Endothelial cell of umbilical vein (primary cell): ENCODE measurements at places on chromosomes 3 and 15. TPM values are rescaled to one million over a fixed set of nuclear protein-coding genes. Genes with fewer than 3 reads are reported as not detected.

- H3K4me1 ChIP-seq: peaks cover 2% of the 10 kb centered on the region
- peak; percentile 60 for DNase-seq
- H3K27me3 ChIP-seq: no peaks in the 10 kb centered on the region
Observed at GRCh38 chr15:90143166-90143655, 40.9 kb upstream of the IDH2 start.

DNA sequence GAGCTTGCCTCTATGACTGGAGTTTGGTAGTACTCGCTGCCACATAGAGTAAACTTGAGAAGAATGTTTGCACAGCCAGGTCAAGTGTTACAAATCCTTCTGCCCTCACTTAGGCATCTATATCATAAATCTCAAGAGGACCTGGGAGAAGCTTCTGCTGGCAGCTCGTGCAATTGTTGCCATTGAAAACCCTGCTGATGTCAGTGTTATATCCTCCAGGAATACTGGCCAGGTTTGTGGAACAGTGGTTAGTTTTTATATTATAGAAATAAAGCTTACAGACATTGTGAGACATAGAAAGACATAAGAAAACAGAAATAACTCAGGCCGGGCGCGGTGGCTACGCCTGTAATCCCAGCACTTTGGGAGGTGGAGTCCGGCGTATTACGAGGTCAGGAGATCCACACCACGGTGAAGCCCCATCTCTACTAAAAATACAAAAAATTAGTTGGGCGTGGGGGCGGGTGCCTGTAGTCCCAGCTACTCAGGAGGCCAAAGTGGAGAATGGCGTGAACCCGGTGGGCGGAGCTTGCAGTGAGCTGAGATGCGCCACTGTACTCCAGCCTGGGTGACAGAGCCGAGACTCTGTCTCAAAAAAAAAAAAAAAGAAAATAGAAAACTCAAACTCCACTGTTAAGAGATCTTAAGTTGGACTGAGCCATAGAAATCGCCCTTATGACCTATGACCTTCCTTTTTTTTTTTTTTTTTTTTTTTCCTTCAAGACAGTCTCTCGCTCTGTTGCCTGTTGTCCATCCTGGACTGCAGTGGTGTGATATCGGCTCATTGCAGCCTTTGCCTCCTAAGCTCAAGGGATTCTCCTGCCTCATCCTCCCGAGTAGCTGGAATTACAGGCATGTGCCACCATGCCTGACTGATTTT, 2.2 kb downstream of the RPSA start:
- peaks cover 36% of the 10 kb centered on the region for H3K36me3 ChIP-seq
- DNase-seq: no peak
- no peak overlapping the region for H3K27ac ChIP-seq
- H3K4me1 ChIP-seq: peaks cover 19% of the 10 kb centered on the region

DNA sequence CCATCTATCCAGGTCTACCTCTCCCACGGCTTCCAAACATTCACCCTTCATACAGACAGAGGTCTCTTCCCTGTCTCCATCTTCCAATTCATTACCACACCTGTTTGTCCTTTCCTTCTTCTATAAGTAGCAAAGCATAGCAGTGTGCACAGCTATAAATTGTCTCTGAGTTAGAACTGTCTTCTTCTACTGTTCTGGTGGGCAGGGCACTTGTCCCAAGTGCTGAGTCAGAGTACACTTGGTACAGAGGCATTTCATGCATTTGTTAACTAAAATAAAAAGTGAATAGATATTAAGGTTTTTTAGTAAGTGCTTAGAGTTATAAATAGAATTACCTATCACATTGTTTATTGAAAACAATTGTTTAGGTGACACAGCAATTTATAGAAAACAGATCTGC, 150.1 kb upstream of the CCDC54 start:
- H3K4me3 ChIP-seq: no peak overlapping the region
- H3K4me1 ChIP-seq: peaks cover 2% of the 10 kb centered on the region
- no peak for DNase-seq
- H3K36me3 ChIP-seq: no peaks in the 10 kb centered on the region

The EPM2AIP1 gene
- 13.9 and 15.1 TPM in 2 replicates for total RNA-seq
